T-helper 2 cell (primary cell): ENCODE measurements at places on chromosomes 13 and 19.

GRCh38 chr13:105220063-105220462 is 1315.4 kb downstream of the EFNB2 start:
- DNase-seq, result no peak

- DNase-seq, result no peak
Observed at GRCh38 chr13:106528718-106529414, 6.6 kb downstream of the EFNB2 start.

DNA sequence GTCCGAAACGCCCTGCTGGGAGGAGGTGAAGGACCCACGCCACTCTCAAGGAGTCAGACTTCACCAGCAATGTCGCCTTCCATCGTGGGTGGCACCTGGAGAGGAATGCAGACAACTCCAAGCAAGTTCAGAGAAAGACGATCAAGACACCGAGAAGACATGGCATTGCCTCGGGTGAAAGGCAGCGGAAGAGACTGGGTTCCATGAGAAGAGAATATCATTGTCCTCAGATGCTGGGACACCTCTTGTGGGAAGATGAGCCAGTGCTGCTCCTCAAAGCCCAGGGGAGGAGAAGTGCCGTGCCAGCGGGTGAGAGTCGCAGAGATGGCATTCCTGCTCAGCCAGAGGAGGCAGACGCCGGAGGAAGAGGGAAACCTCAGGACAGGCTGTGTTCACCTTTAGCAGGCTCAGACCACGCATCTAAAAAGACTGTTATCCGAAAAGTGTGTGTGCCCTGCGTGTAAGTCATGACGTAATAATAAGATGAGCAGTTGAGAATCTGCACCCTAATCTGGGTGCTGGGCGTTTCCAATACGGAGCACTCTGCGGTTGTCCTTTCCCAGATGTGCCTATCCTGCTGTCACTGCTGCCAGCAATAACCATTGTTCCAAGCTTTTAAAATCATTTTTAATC is 144.6 kb upstream of the SPACA7 start:
- no peak for DNase-seq

GRCh38 chr19:368630-369024 is 24.0 kb upstream of the MIER2 start:
- DNase-seq, result no peak

- no peak for DNase-seq
Observed at GRCh38 chr13:103525530-103525929, 459.3 kb upstream of the SLC10A2 start.

GRCh38 chr13:30153545-30154426 is 153.6 kb downstream of the KATNAL1 start:
- DNase-seq, result no peak

DNA sequence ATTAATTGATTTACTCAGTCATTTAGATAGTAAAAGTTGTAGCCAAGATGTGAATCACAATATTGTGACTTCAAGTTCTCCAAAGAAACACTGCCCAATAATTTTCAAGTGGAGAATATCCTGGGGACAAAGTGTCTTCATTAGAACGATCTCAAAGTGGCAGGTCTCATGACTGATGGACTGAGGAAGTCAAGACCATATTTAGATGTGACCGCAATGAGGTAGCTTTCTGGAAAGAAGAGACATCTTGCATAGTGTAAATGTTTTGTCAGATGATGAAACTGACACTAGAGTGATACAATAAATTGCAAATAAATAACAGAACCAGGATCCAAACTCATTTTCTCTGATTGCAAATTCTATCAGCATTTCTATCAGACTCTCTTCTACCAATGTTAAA is 1476.9 kb downstream of the EFNB2 start:
- no peak for DNase-seq

GRCh38 chr13:90121784-90122183 is 1225.7 kb upstream of the MIR17HG start:
- DNase-seq, result no peak

DNA sequence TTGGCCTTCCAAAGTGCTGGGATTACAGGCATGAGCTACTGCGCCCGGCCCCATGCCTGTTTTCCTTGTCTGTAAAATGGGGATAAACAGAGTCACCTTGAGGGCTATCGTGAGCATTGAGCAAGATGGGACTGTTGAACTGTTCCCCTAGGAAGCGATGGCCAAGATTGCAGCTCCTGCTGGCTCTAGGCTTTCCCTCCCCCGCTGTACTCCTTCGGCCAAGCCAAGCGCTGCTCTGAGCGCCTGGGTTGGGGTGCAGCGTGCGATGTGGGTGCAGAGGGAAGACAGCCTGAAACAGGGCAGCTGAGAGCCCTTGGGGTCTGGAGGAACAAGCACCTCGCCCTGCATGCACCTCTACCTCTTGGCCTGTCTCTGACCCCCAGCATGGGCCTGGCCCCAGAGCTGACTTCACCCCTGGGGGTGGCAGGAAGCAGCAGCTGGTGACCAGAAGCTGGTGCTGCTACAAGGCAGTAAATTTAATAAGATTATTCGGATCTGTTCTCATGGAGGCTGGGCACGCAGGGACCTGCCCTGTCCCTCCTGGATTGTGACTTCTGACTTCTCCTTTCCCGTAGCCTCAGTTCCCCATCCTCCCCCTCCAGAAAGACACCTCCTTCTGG is 5.3 kb downstream of the GNG8 start:
- no peak for DNase-seq

- DNase-seq, result no peak
Observed at GRCh38 chr19:11378319-11379189, 4.1 kb downstream of the SWSAP1 start.

- DNase-seq, result no peak
Observed at GRCh38 chr19:57615346-57615745, 1.3 kb downstream of the ZNF134 start.

GRCh38 chr13:39073983-39074382 is 35.7 kb downstream of the NHLRC3 start:
- DNase-seq, result no peak

DNA sequence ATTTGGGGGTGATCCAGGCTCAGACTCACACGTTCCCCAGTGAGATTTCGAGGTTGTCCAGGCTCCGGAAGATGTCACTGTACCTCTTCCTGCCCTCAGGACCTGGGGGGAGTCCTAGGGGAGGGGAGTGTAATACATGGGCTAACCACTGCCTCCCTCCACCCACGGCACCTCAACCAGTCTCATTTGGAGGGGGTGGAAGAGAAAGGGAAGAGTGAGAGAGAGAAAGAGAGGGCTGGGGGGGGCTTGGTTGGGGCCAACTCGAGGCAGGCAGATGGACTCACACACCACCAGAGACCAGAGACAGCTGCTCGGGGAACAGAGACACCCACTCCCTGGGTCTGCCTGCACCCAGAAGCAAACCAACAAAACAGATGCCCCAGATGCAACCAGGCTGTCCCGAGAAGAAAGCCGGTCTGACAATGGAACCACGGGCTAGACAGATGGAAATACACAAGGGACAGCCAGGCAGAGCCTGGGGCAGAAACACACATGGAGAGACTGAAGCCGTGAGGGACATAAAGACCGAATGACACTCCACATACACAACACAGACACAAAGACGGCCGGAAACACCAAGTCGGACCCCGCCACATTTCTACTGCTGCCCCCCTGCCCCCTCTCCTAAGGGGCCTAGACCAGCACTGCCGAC is 825 bp downstream of the GMIP start:
- no peak for DNase-seq

DNA sequence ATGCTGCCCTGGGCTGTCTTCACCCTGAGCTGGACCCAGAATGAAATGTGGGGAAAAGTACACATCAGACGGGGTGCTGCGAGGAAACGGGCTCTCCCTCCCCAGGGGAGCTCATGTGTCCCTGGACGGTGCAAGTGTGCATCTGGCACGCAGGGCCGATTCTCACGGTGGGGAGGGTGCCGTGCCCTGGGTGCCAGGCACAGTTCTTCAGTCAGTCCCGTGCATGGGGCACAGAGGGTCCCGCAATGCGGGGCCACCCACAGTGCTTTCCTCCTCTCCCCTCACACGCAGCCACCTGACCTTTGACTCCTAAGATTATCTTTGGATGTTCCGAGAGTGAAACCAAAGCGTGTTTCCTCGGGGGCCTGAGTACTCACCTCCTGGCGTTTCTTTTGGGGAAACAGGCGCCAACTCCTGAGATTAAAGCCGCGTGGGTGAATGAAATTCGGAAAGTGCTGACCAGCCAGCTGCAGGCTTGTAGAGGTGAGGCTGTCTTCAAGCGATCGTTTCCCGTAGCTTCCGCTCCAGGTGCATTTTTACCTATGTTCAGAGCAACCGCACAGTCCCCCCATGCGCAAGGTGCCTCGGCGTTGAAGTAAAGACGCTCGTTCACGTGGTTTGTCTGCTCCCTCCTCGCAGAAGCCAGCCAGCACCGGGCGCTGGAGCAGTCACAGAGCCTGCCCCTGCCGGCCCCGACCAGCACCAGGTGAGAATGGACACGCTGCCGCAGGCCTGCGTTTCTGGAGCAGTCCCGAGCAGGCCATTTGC is 17.5 kb upstream of the F7 start:
- DNase-seq, result no peak

GRCh38 chr13:43363156-43363953 is 340.0 kb downstream of the DNAJC15 start:
- no peak for DNase-seq

DNA sequence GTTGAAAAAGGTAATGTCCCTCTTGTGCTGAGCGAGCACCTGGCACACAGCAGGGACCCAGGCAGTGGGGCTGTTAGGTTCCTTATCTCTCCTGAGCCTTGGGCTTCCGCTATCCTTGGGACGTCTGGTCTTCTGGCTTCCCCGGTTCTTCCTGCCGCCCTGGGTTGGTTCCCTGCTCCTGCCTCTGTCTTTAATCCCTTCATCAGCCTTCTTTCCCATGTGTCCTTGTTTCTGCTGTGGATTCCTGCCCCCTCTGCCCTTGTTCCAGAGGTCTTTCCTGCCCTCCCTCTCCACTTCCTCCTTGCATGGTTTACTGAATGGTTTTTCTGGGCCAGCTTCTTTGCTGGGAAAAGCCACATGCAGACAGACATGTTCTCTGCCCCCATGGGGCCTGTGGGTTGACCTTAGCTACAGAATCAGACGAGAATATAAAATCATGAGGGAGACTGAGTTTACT is 2.6 kb downstream of the EPN1 start:
- no peak for DNase-seq

- peak; percentile 38 for DNase-seq
Observed at GRCh38 chr19:1767464-1767933, 14.2 kb downstream of the ONECUT3 start.

- no peak for DNase-seq
Observed at GRCh38 chr19:41373993-41374392, 2.3 kb upstream of the TMEM91 start.

- DNase-seq, result no peak
Observed at GRCh38 chr13:39016787-39017186, 21.1 kb downstream of the PROSER1 start.

- DNase-seq, result no peak
Observed at GRCh38 chr13:58865286-58865685, 1233.7 kb downstream of the PCDH17 start.

- DNase-seq, result no peak
Observed at GRCh38 chr19:48433337-48433736, 12.4 kb upstream of the GRWD1 start.

GRCh38 chr19:937259-937694 is 11.4 kb downstream of the ARID3A start:
- DNase-seq, result no peak

DNA sequence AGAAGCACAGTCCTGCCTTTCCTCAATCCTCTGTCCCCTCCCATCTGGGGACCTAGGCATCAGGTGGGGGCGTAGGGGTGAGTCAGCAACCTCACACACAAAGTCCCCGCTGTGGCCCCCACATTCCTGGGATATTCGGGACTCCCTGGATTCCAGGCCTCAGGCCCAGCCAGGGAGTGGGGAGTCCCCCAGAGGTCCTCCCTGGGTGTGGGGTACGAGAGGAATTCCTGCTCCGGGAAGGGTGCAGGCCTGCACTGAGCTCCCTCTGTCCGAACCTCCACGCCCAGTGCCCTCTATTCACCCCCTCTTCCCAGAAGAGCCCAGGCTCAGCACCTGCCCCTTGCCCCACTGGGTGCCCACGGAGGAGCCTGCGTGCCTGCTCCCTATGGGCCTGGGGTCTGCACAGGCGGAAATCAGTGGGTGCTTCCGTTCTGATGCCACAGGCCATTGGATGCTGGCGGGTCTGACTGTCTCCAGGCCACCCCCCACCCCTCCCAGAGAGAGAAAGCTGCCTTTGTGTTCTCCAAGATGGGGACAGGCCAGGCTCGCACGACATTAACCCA is 3.4 kb downstream of the CADM4 start:
- no peak for DNase-seq

DNA sequence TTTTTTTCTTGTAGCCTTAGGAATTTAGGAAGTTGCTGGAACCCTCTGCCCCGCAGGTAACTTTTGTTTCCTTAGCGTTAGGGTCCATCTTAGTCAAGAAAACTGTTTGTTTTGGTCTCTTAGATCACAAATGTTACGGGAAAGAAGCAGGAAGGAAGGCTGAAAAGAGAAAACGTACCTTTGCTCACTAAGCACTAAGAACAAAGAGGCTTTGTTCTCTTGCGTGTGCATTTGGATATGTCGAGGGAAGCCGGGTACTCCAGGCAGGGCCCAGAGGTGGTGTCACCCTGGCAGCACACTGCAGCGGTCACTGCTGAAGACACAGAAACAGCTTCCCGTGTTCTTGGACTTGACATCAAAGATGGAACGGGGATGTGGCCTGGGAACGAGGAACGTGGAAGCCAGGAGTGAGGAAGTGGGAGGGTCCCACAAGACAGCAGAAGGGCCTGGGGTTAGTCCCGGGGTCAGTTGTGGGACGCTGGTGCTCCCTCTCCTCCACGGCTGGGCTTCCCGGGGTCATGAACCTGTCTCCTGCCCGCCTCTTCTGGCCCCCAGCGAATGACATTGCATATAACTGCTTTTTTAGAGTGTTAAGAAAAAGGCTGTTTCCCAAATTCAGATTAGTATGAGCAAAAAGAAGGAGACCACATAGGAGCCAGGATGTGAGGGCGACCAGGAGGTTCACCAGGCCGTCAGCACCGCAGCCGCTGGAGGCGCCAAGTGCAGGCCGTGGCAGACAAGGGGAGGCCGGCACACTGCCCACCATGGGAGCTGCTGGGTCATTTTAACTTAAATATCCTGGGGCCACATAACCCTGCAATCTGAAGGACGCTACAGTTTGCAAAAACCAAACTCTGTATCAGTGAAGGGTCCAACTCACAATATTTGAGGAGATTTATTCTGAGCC is 31.6 kb downstream of the ATP11A start:
- DNase-seq, result no peak

- no peak for DNase-seq
Observed at GRCh38 chr19:16554776-16555175, 12.5 kb upstream of the CHERP start.

GRCh38 chr19:44643605-44644401 is at the start of gene PVR:
Gene PVR (plus strand): TSS chr19:44643910. CDS start chr19:44644097, 187 bp downstream.
- no peak for DNase-seq

- peak; percentile 36 for DNase-seq
Observed at GRCh38 chr19:35509018-35509652, 4.3 kb downstream of the DMKN start.

- no peak for DNase-seq
Observed at GRCh38 chr19:6378041-6378440, 2.3 kb upstream of the PSPN start.

- no peak for DNase-seq
Observed at GRCh38 chr19:43229315-43229714, 23.9 kb upstream of the PSG4 start.

DNA sequence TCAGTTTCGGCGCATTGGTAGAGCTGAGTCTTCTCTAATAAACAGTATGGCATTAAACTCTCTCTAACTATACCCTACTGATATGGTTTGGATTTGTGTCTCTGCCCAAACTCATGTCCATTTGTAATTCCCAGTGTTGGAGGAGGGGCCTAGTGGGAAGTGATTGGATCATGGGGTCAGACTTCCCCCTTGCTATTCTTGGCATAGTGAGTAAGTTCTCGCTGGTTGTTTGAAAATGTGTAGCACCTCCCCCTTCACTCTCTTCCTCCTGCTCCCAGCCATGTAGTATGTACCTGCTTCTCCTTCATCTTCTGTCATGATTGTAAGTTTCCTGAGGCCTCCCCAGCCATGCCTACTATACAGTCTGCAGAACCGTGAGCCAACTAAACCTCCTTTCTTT is 682.7 kb upstream of the ARGLU1 start:
- no peak for DNase-seq
